Osteocyte (in vitro differentiated cells): ENCODE measurements at places on chromosomes 1 and 21. TPM values are rescaled to one million over a fixed set of nuclear protein-coding genes. Genes with fewer than 3 reads are reported as not detected.

OR4F29 gene
- not detected in 2 replicates for total RNA-seq

DNA sequence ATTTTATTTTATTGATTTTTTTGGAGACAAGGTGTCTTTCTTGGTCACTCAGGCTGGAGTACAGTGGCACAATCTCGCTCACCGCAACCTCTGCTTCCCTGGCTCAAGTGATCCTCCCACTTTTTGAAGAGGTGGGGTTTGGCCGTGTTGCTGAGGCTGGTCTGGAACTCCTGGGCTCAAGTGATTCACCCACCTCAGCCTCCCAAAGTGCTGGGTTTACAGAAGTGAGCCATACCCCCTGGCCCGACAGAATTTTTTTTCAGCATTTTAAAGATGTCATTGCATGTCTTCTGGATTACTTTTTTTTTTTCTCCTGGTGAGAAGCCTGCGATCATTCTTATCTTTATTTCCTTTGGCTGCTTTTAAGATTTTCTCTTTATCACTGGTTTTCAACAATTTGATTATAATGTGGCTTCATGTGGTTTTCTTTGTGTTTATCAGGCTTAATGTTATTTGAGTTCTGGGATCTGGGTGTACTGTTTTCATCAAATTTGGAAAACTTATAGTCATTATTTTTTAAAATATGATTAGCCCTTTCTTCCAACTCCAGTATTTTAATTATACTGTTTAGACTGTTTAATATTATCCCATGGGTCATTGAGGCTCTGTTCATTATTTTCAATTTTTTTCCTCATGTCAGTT, 23.1 kb upstream of the PTBP2 start:
- H3K4me3 ChIP-seq: no peak overlapping the region
- no peak for DNase-seq
- H3K27ac ChIP-seq: no peak overlapping the region

DNA sequence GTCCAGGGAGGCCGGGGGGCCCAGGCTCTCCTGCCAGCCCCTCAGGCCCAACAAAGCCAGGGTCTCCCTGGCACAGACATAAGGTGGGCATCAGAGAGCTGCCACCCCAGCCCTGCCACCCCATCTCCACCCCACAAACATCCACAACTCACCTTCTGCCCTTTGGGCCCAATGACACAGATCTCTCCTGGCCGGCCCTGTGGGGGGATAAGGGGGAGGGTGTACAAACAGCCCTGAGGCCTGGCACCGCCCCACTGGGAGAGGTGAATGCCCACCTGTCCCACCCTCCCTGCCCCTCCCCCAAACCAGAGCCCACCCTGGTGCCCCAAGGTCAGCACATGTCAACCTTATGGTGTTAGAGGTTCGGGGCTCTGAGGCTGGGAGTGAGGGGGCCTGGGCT, 12.4 kb downstream of the COL16A1 start:
- H3K4me1 ChIP-seq: peaks cover 38% of the 10 kb centered on the region
- no peak overlapping the region for H3K4me3 ChIP-seq
- no peak overlapping the region for H3K27ac ChIP-seq
- H3K36me3 ChIP-seq: peaks cover 7% of the 10 kb centered on the region

KCNJ9 gene
- not detected in 2 replicates for total RNA-seq

MTF1 gene
- total RNA-seq: 14.3 and 16.9 TPM in 2 replicates

THEM5 gene
- total RNA-seq: not detected in 2 replicates

SH2D5 gene
- 0.18 and 0.46 TPM in 2 replicates for total RNA-seq

- no peak overlapping the region for H3K27ac ChIP-seq
- H3K36me3 ChIP-seq: no peaks in the 10 kb centered on the region
- no peak overlapping the region for H3K4me3 ChIP-seq
- no peak for DNase-seq
- peaks cover 17% of the 10 kb centered on the region for H3K4me1 ChIP-seq
Measured at GRCh38 chr1:42168763-42169162, 4.2 kb upstream of the GUCA2A start.

- peaks cover 6% of the 10 kb centered on the region for H3K36me3 ChIP-seq
- no peak overlapping the region for H3K4me3 ChIP-seq
- no peak overlapping the region for H3K27ac ChIP-seq
- H3K4me1 ChIP-seq: no peaks in the 10 kb centered on the region
- no peak for DNase-seq
Measured at GRCh38 chr21:42614811-42615351, 38.5 kb upstream of the PDE9A start.

CFH gene
- total RNA-seq: 248 and 252 TPM in 2 replicates

- no peak overlapping the region for H3K4me3 ChIP-seq
- DNase-seq: no peak
- H3K27ac ChIP-seq: no peak overlapping the region
- no peaks in the 10 kb centered on the region for H3K27me3 ChIP-seq
Measured at GRCh38 chr1:2471587-2472001, 4.5 kb upstream of the PLCH2 start.

- no peak for DNase-seq
- H3K4me1 ChIP-seq: peaks cover 1% of the 10 kb centered on the region
- peaks cover 2% of the 10 kb centered on the region for H3K27me3 ChIP-seq
- H3K36me3 ChIP-seq: no peaks in the 10 kb centered on the region
- H3K4me3 ChIP-seq: no peak overlapping the region
Measured at GRCh38 chr1:175138579-175138978, 54.0 kb downstream of the KIAA0040 start.

FCRL5 gene
- total RNA-seq: not detected in 2 replicates

CYP4B1 gene
- not detected in 2 replicates for total RNA-seq

GRCh38 chr1:32431736-32432400, 33.0 kb upstream of the ZBTB8B start:
- no peaks in the 10 kb centered on the region for H3K36me3 ChIP-seq
- peaks cover 24% of the 10 kb centered on the region for H3K27me3 ChIP-seq
- no peak for DNase-seq
- H3K4me3 ChIP-seq: no peak overlapping the region
- H3K27ac ChIP-seq: no peak overlapping the region
- H3K4me1 ChIP-seq: no peaks in the 10 kb centered on the region

DNA sequence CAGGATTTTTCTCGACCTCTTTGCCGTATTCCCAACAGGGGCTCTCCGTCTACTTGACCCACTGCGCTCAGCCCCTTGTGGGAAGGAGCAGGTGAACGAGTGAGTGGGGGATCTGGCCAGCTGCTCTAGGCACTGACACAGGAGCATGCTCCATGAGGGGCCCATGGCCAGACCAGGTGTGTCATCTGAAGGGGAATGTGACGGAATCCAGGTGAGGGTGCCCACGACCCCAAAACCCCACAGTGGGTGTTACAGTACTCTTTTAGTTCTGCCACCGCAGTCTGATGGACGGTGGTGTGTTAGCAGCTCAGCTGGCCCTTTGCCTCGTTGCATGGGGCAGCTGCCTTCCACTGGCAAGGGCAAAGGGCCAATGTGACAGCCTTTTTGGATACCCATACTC, 601.4 kb upstream of the NCAM2 start:
- no peaks in the 10 kb centered on the region for H3K27me3 ChIP-seq
- H3K4me3 ChIP-seq: no peak overlapping the region
- H3K4me1 ChIP-seq: no peaks in the 10 kb centered on the region
- DNase-seq: no peak
- no peak overlapping the region for H3K27ac ChIP-seq

GRCh38 chr1:19336543-19336942, 24.4 kb downstream of the SLC66A1 start:
- peaks cover 14% of the 10 kb centered on the region for H3K4me1 ChIP-seq
- H3K4me3 ChIP-seq: no peak overlapping the region
- H3K27ac ChIP-seq: no peak overlapping the region
- H3K36me3 ChIP-seq: peaks cover 13% of the 10 kb centered on the region
- H3K27me3 ChIP-seq: no peaks in the 10 kb centered on the region

GRCh38 chr1:235822685-235823084, 44.0 kb downstream of the LYST start:
- H3K27me3 ChIP-seq: no peaks in the 10 kb centered on the region
- H3K27ac ChIP-seq: no peak overlapping the region
- H3K36me3 ChIP-seq: peaks cover 8% of the 10 kb centered on the region
- no peak for DNase-seq
- H3K4me3 ChIP-seq: no peak overlapping the region
- peaks cover 23% of the 10 kb centered on the region for H3K4me1 ChIP-seq

TDRD5 gene
- not detected in 2 replicates for total RNA-seq

DNA sequence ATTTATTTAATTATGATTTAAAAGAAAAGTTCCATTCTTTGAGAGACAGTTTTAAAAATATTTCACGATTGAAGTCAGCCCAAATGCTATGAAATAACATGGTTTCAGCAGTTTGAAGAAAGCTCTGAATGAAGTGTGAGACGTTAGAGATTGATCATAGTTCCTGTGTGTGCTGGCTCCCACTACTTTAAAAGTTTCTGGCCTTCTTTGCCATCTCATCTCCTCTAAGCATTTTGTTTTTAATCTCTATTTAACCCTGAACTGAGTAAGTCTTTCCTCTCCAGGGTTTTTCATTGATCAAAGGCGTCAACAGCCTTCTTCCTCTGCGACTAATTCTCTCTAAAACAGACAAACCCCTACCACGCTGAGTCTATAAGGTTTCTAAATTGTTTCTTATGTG, 225.3 kb upstream of the B3GALT2 start:
- H3K36me3 ChIP-seq: no peaks in the 10 kb centered on the region
- H3K4me1 ChIP-seq: peaks cover 21% of the 10 kb centered on the region
- no peaks in the 10 kb centered on the region for H3K27me3 ChIP-seq
- DNase-seq: no peak
- H3K4me3 ChIP-seq: no peak overlapping the region
- H3K27ac ChIP-seq: no peak overlapping the region

DNA sequence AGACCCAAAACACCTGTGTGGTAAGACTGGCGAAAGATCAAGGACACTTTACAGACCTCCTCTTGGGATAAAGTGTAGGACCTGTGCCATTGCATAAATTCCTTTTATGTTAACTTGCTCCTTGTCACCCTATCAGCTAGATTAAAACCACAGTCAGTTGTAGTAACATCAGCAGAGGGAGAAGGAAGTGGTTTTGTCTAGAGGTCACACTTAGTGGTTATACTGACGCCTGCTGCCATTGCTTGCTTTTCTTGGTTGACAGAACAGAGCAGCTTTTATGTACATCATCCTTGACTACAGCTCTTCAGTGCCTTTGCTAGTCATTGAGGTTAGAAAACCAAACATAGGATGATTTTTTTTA, 101.4 kb downstream of the PBX1 start:
- H3K4me3 ChIP-seq: no peak overlapping the region
- H3K4me1 ChIP-seq: no peaks in the 10 kb centered on the region
- H3K36me3 ChIP-seq: no peaks in the 10 kb centered on the region
- no peaks in the 10 kb centered on the region for H3K27me3 ChIP-seq
